ENCODE measurements at places on chromosomes 13 and 19.

DNA sequence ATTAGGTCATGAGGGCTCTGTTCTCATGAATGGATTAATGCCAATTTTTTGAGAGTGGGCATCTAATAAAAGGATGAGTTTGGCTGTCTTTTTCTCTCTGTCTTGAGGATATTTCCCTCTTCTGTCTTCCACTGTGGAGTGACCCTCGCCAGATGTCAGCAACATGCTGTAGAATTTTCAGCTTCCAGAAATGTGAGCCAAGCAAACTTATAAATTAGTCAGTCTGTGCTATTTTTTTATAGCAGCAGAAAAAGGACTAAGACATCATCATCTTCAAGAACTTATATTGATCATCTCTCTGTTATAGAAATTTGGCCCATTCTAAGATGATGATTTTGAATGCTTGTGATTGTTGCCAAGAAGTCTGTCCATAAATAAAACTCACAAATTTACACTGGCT is 431.4 kb downstream of the FGF9 start:
- DNase-seq = no peak

DNA sequence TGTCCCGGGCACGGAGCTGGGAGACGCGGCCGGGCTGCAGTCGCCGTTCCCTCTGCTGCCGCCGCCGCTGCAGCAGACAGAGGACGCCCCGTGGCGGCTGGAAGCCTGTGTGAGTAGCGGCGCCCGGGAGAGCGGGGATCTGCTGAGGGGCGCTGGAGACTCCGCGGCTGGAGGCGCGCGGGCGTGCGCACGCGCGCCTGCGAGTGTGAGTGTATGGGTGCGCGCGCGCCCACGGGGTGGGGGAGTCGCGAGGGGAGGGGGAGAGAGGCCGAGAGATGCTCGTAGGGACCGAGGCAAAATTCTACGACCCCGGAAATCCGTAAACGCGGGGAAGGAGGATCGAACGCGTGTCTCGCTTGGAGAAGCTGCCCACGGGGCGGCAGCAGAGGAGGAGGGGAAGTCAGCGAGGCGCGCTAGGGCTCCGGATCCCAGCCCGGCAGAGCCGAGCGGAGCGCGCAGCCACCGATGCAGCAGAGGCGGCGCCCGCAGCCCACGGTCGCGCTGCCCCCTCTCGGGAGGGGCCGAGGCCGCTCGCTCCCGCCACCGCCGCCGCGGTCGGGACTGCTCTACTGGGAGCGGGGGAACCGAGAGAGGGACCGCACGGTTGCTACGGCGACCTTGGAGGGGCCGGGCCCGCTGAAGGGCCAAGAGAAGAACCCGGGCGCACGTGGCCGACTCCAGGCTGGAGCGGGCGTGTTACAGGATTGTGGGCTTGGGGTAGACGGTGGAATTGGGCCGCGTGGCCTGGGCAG is at the start of gene ENOX1:
ENOX1 (minus strand) TSS at position 207 of the 752 bp plus-strand sequence.
- DNase-seq = no peak

DNA sequence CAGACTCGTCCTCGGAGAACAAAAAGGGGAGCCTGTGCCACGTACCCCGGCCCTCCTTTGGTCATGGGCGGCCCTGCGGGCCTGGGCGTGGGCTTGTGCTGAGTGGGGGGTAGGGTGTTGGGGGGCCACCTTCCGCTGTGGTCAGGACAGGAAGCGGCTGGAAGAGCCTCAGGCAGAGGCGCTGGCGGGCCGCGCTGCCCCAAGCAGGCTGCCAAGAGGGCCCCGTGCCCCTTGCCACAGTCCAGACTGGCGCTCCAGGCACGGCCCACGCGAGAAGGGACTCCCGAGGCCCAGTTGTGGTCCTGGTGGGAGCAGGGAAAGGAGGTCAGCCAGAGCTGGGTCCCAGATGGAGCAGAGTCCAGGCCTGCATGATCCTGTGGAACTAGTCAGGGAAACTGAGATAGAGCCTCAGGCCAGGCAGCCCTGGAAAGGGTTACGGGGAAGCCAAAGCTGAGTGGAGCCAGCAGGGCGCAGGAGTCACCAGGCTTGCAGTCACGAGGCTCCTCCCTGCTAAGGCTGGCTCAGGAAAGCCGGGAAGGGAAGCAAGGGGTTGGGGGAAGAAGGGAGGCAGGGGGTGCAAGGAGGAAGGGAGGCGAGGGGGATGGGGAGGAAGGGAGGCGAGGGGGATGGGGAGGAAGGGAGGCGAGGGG is 135.0 kb downstream of the CRYL1 start:
- DNase-seq = no peak

DNA sequence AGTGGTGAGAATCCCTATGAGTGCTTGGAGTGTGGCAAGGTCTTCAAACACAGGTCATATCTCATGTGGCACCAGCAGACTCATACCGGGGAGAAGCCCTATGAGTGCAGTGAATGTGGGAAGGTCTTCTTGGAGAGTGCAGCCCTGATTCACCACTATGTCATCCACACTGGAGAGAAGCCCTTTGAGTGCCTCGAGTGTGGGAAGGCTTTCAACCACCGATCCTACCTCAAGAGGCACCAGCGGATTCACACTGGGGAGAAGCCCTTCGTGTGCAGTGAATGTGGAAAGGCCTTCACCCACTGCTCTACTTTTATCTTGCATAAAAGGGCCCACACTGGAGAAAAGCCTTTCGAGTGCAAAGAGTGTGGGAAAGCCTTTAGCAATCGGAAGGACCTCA is 18.7 kb upstream of the AURKC start:
- DNase-seq = no peak

DNA sequence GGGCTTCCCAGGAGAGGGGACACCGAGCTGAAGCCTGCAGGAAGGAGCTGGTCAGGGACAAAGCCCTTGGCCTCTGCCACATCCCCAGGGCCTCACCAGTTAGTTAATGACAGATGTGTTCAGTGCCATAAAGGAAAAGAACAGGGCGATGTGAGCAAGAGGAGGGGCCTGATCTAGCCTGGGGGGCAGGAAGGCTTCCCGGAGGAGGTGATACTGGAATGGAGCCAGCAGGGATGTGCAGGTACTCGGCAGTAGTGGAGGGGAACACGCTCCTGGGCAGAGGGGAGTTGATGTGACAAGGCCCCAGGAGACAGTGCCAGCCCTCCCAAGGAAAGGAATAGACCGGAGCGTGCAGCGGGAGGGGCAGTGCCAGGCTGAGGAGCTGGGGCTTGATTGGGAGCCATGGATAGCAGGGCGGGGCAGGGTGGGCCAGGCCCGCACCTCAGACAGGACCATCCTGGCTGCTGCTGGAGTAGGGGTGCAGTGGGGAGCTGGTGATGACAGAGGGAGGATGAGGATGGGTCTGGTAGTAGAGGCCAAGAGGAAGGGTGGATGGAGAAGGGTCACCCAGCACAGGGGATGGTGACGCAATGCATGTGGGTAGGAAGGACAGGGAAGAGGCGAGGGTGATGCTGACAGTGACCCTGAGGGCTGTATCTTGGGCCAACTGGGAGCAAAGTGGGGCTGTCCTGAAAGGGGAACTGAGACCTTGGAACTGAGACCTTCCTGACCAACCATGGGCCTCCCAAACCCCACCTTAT is 4.1 kb downstream of the C19orf33 start:
- DNase-seq = no peak

DNA sequence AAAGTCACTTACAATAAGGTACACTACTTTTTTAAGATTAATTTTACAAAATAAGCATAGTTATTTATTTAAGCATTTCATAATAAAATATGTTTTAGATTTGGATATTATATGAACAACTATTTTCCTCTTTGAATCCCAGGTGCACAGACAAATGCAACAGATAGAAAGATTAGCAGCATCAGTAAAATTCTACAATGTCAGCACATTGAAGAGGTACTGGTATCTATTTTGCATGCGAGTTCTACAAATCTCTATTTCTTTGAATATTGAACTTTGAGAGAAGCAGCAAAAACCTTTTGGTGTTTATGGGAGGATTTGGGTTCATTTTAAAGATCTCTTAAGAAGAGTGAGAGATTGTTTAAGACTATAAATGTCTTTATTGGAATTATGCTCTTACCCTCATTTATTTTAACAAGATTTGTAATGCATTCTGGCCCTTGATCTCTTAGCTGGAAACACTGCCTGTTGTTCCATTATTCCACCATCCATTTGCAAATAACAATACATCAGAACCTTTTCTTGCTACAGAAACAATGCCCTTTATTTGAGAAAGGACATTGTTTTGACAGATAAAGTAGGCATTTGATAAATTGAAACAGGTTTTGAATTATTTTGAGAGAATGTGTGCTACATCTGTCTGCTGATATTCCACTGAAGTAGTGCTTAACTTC is 558.8 kb upstream of the KLHL1 start:
- DNase-seq = no peak

- DNase-seq = no peak
Measured at GRCh38 chr13:75416327-75417011, 65.5 kb downstream of the TBC1D4 start.

DNA sequence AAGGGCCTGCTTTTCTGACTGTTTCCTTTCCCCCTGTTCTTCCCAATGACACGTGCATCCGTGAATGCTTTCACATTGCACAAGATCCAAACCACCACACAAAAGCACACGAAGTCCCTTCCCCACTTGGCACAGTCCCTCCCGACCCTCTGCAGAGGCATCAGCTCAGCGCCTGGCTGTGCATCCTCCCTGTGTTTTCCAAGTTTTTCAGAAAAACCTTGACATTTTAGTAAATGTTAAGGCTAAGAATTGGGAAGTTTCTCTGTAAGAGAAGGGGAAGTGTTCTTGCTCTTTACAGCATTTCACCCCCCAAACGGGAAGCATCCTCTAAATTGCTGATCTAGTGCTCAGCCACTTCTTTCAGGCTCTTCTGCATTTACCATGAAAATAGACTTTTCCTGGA is 94.5 kb upstream of the TM9SF2 start:
- no peak for DNase-seq

GRCh38 chr13:45792827-45793303 is 58.7 kb downstream of the SIAH3 start:
- no peak for DNase-seq

GRCh38 chr19:5313307-5313706 is 27.3 kb downstream of the PTPRS start:
- DNase-seq = no peak

DNA sequence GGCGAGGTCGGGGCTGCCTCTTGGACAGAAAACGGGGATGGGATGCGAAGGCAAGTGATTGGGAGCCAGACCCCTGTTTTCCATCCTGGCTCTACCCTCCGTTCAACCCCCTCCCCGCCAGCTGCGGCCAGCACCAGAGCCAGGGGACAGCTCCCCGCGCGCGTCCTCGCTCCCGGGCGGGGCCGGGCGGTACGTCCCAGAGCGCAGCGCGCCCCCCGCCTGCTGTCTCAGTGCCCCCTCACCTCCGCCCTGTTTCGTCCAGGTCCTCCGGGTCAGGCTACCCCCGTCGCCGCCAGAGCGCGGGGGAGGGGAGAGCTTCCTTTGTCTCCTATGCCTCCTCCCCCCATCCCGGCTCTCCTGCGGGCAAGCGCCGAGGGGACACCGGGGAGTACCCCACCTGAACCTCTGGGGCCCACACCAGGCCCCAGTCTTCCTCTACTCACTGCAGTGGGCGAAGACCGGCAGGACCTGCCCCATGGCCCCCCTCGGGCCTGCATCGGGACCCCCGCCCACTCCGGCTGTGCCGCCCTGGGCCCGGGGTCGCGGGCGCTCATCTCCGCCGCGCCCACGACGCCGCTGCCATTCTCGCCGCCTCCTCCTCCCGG is 396 bp downstream of the RTN2 start:
- DNase-seq = no peak

DNA sequence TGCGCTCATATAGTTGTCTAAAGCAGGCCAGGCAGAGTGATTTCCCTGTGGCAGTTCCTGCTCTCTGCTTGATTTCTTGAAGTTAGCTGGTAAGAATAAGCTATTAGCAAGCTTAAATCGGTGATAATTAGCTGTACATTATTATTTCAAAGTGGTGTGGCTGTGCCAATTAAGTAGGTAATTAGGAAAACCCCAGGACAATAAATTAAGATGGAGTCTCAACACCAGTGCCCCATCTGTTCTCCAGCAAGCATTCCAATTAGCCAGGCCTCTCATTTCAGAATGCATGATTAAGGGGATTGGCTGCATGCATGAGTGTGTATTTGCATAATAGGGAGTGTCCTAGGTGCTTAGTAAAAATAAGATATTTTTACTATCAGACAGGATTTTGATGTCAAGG is 342.3 kb downstream of the GPC5 start:
- no peak for DNase-seq

DNA sequence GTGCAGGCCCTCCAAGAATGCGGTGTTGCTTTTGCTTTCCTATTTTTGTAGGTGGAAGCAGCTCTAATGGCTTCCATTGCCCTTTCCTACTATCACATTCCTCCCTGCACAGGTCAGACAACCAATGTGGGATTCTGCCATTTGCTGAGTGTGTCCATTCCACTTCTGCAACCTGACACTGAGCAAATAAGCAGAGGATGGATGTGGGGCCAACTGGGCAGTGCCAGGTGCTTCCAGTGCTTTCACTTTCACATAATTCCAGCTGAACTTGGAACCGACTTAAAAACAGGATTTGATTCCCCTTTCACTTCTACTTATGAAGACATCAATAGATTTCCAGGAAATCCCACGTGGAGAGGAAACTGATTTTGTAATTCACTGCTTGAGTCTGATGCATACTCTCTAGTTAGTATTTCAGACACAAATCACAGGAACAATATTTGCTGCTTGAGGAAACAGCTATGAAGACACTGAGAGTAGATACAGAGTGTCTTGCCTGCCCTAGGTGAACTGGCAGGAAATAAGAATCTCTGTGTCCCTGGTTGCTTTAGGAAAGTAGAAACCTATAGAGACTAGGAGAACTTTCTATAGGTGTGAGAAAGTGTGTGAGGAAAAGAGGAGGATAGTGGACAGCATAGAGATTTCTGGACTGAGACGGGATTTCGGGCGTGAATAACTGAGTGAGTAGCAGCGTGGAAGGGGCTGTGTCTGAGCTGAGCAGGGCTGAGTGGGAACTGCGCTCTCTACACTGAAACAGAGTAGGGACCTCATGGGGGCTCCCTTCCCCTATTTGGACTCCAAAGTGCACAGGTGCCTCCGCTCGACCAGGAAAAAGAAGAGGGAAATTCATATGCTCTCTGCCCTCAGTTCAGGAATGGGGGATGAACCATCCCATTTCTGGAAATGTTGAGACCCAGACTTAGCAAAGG is 22.5 kb downstream of the LGALS16 start:
- DNase-seq = no peak

DNA sequence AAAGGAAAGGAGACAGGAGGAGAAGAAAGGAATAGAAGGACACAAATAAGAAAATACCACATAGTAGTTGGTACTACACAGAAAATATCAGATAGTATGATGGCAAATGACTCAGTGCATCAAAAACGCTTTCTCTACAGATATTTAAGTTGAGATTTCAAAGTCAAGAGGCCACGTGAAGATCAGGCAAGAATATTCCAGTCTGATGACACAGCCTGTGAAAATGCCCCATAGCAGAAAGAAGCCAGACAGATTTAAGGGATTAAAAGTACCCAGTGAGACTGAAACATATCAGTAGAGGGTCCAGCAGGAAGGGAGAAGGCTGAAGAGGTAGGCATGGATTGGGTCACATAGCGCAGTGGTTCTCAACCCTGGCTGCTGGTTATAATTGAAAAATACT is 113.7 kb downstream of the VWA8 start:
- no peak for DNase-seq

- DNase-seq = no peak
Measured at GRCh38 chr13:97810152-97810551, 143.3 kb upstream of the IPO5 start.

GRCh38 chr13:40109351-40109844 is 453.9 kb downstream of the COG6 start:
- DNase-seq = peak; percentile 77

GRCh38 chr13:95100525-95101433 is 200.5 kb downstream of the ABCC4 start:
- no peak for DNase-seq

- DNase-seq = no peak
Measured at GRCh38 chr13:94784066-94784465, 71.7 kb upstream of the SOX21 start.

Measured in keratinocyte (primary cell).